ENCODE measurements at places on chromosomes 13 and 19. TPM values are rescaled to one million over a fixed set of nuclear protein-coding genes. Genes with fewer than 3 reads are reported as not detected.
A peak's percentile ranks its signal among the peaks of the same experiment; 100 is the strongest.

GRCh38 chr13:50227361-50227760, 212.1 kb downstream of the KCNRG start:
- DNase-seq: no peak

DNA sequence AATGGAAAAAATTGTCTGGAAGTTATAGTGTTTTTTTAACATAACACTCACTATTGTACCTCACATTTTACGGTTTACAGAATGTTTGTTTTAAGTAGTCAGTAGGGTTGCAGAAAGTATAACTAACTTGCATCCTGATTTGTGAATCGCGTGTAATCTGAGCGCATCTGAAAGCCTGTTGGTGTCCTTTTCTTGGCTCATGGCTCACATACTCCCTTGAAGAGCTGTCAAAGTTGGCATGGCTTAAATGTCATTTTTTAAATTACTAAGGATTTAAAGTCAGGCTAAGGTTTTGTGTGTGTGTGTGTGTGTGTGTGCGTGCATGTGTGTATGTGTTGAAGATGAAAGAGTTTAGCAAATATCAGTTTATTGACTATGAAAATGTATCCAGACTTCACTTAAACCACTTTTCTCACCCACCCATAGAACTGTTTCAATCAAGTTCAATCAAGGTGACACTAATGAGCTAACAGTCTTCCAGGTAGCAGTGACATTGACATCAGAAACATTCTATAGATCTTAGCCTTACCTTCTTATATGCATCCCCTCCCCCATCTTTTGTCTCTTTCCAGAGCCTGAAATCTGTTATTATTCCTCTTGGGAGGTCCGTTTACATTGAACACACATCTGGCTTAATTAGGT, 480.4 kb upstream of the SGCG start:
- DNase-seq: no peak

- DNase-seq: no peak
Observed at GRCh38 chr19:45151821-45152503, 8.8 kb downstream of the NKPD1 start.

GRCh38 chr19:48818234-48818820, 7.5 kb upstream of the BCAT2 start:
- no peak for DNase-seq

- DNase-seq: no peak
Observed at GRCh38 chr19:32416749-32417456, 11.3 kb downstream of the DPY19L3 start.

- DNase-seq: no peak
Observed at GRCh38 chr19:6825076-6825774, 52.7 kb downstream of the VAV1 start.

GRCh38 chr13:33403807-33404362, 118.3 kb upstream of the STARD13 start:
- no peak for DNase-seq

- no peak for DNase-seq
Observed at GRCh38 chr19:47133021-47133471, 2.4 kb downstream of the SAE1 start.

DNA sequence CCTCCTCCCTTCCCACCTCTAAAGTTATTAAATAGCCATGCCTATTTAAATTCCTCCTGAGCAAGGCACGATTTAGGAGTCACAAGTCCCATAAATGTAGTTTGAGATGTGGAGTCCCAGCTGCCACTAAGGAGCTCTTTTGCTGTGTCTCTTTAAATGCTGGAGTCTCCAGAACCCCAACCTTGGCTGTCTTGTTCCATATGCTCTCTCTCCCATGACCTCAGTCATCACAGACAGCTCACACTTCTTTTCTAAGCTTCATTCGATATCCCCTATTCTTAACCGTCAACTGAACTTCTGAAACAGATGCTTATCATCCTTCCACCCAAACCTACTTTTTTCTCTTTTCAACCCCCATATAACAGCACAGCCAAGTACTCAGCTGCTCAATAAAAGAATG, 197.1 kb downstream of the VWA8 start:
- no peak for DNase-seq

DNA sequence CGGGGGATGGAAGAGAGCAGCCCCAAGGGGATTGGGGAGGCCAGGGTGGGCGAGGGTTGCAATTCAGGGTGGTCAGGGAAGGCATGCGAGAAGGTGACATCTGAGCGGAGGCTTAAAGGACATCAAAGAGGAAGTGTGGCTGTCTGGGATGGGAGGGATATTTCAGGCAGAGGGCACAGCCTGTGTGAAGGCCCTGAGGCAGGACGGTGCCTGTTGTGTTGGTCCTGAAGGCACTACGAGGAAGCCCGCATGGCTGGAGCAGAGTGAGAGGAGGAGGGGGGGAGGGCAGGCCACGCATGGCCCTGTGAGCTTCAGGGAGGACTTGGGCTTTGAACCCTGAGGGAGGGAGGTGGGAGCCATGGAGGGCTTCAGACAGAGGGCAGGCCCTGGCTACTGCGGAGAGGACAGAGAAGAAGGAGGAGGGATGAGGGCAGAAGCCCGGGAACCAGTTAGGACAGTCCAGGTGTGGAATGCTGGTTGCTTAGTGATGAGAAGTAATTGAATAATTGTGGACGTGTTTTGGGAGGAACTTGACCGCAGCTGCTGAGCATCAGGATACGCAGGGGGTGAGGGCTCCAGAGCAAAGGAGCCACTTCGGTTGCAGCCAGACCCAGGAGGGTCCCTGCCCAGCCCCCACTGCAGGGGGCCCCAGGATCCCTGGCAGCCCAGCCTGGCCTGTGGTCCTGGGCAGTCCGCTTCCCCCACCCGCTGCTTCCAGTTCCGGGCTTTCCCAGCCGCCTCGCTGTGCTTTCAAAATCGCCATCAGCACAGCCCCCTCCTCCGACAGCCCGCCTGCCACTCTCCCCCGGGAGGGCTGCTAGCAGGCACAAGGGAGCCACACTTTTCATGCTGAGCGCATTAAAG, 6.2 kb downstream of the TLE6 start:
- DNase-seq: peak; percentile 82

GRCh38 chr13:26280295-26280694, 26.4 kb downstream of the CDK8 start:
- DNase-seq: no peak

DNA sequence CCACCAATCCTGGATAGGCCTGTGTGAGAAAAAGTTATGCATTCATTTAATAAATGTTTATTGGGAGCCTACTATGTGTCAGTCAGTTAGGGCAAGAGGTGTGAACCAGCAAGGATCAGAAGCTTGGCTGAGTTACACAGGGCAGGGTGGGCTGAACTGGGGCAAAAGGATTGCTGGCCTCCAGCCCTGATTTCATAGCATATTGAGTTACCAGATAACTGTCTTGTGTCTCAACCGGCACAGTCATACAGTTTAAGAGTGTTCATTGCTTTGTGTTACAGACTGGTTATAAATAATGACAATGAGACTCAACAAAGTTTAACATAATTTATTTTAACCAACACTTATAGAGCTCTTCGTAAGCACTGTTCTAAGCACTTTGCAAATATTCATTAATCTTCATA, 253.8 kb downstream of the DLEU7 start:
- no peak for DNase-seq

GRCh38 chr19:8666814-8667405, 31.7 kb downstream of the ACTL9 start:
- DNase-seq: no peak

DNA sequence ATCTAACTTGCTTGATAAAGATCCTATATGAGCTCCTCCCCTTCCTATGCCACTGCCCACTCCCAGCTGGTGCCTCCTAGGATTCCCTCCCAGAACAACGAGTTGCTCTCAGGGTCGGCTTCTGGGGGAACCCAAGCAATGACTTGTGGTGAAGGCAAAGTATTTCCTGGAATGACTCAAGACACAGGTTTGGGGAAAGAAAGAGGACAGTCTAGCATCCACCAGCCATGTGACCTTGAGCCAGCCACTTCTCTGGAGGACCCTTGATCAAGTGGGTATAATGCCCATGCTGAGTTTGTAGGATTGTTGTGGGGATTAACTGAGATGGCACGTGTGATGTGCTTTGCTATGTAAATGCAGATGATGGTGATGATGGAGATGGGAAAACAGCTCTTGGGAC, 33.0 kb downstream of the MBD3L2B start:
- no peak for DNase-seq

GRCh38 chr19:9914315-9915207, 21.8 kb downstream of the OLFM2 start:
- DNase-seq: peak; percentile 62

GRCh38 chr19:16778796-16779411, 50.3 kb upstream of the SIN3B start:
- no peak for DNase-seq

DNA sequence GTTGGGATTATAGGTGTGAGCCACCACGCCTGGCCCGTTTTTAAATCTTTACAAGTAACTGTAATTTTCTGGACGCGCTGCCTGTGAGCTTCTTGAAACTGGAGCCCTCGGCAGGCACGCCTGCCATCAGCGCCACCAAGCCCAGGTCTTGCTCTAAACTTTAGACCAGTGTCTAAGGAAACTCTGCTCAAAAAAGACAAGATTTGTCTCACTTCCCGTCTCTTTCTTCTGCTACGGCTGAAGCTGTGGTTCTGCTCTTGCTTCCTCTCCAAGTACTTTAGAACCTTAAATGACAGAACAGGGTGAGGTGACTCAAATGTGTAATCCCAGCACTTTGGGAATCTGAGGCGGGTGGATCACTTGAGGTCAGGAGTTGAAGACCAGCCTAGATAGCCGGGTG, 24.9 kb downstream of the RCN3 start:
- no peak for DNase-seq

DNA sequence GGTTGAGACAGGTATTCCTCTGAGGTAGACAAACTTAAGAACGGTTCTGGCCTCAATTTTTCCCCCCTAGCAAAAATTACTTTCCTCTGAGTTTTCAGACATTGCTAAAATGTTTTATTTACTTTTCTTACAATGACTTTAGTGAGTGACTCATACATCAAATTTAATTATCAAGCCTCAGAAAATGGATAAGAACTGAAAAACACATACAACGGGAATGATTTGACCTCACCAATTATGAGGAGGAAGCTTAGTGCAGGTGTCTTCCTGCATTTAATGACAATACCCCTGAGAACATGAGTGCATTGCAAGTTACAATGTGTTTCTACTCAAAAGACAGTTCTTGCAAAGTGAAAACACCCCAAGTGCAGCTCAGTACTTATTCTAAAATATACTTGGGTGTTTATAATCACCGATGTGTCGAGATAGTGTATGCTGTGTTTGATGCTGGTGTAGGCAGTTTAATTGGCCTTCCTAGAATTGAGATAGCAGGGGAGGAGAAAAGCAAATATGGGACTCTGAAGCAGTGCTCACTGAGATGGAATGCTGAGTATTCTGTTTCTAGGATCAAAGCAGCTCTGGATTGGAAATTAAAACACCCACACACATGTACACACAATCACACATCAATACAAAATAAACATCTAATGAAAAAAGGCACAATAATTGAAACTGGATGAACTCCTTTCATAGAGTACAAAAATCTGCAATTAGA, 189.5 kb upstream of the SLC10A2 start:
- DNase-seq: no peak

GRCh38 chr13:20174656-20175405, 14.0 kb upstream of the GJA3 start:
- DNase-seq: peak; percentile 97

DNA sequence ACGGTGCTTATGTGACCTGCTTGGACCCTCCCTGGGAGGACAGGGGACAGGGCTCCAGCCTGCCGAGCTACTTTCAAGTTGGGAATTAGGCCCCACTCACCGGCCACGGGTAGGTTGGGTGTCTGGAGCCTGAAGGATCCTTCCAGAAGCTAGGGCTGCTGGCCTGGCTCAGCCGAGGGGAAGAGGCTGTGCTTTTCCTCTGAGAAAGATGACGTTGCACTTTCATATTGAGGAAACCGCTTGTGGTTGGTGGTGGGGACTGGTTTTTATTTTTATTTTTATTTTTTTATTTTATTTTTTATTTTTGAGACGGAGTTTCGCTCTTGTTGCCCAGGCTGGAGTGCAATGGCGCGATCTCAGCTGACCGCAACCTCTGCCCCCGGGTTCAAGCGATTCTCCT, at the start of gene TMEM150B:
Gene TMEM150B (minus strand): TSS at position 170 of the 400 bp plus-strand sequence. CDS start 4,305 bp downstream, outside the sequence.
- no peak for DNase-seq

- no peak for DNase-seq
Observed at GRCh38 chr13:39210961-39211534, 172.8 kb downstream of the NHLRC3 start.

- no peak for DNase-seq
Observed at GRCh38 chr19:4268816-4269430, 10.1 kb upstream of the SHD start.

DNA sequence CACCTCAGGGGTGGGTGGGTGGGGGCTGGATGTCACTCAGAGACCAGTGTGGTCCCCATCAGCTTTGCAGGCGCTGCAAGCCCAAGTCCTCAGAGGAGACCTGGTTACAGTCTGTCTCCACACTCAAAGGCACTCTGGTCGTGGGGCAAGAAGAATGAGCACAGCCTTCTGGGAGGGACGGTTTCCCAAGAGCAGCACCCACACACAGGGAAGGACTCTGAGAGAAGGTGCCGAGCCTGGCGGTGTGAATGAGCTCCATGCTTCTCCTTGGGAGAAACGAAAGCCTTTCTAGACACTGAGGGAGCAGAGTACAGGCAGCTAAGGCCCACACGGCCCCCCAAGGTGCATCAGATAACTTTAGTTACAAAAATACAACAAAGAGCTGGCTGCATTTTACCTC, 473.6 kb downstream of the FOXO1 start:
- DNase-seq: no peak

- no peak for DNase-seq
Observed at GRCh38 chr19:55549500-55550320, 4.4 kb upstream of the SBK3 start.

DNA sequence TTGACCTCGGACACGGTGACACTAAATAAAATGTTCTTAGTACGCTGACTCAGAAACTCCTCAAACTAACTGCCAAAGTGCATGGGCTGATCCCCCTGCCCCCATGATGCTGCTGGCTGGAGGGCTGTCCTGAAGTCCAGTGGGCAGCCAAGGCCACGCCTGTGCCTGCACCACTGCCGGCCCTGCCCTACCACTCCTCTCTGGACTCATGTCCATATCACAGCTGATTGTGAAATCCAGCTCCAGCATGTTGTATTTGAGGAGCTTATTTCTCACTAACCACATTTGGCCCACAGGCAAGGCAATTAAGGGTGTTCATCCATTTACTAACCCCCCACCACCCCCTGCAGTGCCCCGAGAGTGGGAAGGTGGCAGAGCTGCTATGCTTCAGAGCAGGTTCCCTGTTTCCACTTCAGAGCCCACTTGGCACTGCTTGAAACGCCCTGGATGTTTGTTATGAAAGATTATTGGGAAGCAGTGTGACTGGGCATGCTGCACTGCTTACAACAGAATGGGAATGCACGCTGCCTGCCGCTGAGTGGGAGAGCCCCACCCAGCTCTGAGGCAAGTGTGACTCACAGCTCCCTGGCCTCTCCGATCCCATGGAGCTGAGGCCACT, 114.0 kb downstream of the UQCRFS1 start:
- DNase-seq: peak; percentile 87

CRLF1 gene
- total RNA-seq: 73.9 TPM

ZNF577 gene
- total RNA-seq: 9.5 TPM

KLK4 gene
- not detected for total RNA-seq

CYP2A6 gene
- not detected for total RNA-seq

PSG2 gene
- total RNA-seq: not detected

KLK13 gene
- not detected for total RNA-seq

RNF225 gene
- not detected for total RNA-seq

ZNF600 gene
- 2.4 TPM for total RNA-seq

CABP5 gene
- total RNA-seq: not detected

NALCN gene
- 6.2 TPM for total RNA-seq

SNAPC2 gene
- 16.5 TPM for total RNA-seq

NOP53 gene
- 143 TPM for total RNA-seq

CD37 gene
- total RNA-seq: 2.6 TPM

ZNF837 gene
- 0.70 TPM for total RNA-seq

All from right atrium auricular region (tissue), 2 donors.